ENCODE measurements at places on chromosomes 11 and 22.

GRCh38 chr11:80593648-80594374, 1153.0 kb upstream of the TENM4 start:
- no peak for DNase-seq

GRCh38 chr22:40685406-40685805, 6.1 kb downstream of the MCHR1 start:
- DNase-seq: no peak

DNA sequence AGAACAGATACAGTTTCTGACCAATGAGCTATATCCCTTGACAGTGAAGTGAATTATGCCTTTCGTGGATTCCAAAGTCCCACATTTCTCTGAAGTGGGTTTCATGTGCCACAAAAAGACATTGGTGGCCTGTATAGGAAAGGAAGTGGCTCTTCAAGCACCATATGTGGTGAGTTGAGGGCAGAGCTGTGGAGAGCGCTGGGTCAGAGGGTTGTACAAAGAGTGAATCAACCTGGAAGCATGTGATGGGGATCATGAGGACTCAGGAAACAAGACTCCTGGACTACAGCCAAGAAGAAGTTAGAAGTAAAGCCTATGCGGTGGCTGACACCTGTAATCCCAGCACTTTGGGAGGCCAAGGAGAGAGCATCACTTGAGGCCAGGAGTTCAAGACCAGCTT, 579 bp upstream of the SLC5A4 start:
- DNase-seq: no peak

GRCh38 chr22:40388231-40388630, 17.8 kb downstream of the SGSM3 start:
- DNase-seq: no peak

GRCh38 chr11:113664981-113665710, 41.0 kb downstream of the TMPRSS5 start:
- no peak for DNase-seq

DNA sequence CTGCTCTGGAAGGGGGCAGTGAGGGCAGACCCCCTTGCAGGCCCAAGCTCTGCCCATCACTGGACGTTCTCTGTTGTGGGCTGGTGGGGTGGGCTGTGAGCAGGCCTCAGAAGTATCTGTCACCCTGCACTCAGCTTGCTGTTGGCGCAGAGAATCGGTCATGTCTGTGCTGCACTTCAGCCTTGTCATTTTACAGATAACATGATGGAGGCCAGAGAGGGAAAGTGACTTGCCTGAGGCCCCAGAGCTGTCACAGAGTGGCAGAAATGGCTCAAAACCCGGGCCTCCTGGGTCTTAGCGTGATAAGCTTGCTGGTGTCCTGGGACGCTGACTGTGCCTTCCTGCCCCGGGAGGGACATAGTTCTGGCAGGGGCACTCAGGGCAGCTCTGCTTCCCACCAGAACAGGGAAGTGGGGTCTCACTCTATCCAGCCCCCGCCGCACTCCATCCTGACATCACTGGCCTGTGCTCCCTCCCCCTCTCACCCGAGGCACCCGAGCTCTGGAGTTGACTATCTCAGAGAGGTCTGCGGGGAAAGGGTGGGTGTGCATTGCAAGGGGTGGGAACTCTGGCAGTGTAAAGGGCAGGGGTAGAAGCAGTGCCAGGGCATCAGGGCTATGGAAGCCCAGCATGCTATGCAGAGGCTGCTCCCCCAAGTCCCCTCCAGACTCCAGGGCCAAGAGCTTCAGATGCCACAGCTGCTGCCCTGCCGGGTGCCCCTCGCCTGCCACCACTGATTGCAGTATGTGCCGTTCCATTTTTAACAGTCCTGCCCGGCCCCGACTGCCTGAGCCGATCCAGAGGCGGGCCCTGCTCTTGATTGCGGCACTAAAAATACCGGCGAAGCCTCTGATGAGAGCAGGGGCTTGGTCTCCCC, 50.4 kb upstream of the NECTIN1 start:
- no peak for DNase-seq

DNA sequence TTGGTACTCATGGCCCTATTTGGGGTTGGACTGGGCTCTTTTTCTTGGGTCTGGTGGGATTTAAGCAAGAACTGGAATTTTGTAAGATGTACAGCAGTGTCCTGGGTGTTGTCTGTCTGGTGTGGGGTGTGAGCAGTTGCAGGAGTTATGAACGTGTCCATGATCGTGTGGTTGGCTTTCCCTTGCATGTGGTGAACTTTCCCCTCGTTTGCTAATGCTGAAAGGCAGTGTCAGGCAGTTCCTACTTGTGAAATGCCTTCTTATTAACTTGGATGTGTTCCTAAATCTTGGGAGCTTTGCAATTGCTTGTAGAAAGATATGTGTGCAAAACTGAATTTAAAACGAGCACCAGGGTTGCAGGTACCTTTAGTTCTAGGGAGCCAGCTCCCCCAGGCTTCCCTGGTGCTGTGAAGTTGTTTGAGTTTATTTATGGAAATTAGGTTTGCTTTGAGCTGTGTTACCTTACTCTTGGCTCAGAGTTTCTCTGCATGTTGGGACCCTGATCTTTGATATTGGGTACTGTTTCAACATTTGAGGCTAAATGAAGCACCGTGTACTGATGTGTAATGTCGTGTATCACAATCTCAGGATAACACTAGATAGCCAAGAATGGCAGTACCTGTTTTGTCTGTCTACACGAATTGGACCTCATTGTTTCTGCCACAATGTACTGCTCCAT, 35.8 kb upstream of the HSD17B12 start:
- DNase-seq: no peak

DNA sequence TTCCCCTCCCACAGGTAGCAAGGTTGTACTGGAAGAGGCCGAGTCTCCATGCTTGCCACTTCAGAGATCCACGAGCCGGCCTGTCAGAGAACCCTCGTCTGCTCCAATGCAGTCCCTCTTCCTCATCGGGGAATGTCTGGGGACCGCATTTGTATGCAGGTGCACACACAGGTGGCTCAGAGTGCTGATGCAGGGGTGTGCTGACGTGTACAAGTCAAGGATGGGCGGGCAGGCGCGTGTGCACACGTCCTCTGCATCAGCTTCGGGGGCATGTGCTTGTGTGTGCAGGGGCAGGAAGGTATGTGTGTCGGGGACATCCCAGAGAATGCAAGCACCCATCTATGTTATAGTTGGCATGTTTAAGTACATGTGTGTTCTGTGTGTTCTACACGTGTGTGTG, 49.4 kb downstream of the ELFN2 start:
- no peak for DNase-seq

- no peak for DNase-seq
Observed at GRCh38 chr11:70729949-70730348, 331.6 kb downstream of the CTTN start.

DNA sequence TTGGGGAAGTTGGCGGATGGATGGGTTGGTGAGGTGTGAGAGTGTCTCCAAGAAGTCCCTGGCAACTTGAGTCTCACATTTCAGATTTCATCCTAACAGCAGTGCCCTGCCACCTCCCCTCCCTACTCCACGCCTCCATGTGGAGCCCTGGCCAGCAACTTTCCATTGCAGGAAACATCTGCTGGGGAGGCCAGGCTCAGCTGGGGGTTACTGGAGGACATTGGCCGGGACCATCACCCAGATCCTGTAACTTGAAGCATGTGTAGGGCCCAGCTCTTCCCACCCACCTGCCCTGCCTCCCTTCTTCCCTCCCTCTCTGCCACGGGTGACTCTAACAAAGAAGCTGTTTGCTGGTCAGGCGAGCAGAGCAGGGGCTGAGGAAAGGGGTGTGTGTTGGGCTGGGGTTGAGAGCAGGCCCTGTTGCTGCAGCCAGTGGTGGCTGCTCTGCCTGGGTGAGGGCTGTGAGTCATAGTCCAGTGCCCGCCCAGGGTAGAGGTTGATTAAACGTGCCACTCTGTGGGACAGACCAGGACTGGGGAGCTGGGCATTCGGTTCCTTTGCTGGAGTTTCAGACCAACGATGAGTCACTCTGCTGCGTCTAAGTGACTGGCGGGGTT, 64.0 kb downstream of the SCN3B start:
- no peak for DNase-seq

DNA sequence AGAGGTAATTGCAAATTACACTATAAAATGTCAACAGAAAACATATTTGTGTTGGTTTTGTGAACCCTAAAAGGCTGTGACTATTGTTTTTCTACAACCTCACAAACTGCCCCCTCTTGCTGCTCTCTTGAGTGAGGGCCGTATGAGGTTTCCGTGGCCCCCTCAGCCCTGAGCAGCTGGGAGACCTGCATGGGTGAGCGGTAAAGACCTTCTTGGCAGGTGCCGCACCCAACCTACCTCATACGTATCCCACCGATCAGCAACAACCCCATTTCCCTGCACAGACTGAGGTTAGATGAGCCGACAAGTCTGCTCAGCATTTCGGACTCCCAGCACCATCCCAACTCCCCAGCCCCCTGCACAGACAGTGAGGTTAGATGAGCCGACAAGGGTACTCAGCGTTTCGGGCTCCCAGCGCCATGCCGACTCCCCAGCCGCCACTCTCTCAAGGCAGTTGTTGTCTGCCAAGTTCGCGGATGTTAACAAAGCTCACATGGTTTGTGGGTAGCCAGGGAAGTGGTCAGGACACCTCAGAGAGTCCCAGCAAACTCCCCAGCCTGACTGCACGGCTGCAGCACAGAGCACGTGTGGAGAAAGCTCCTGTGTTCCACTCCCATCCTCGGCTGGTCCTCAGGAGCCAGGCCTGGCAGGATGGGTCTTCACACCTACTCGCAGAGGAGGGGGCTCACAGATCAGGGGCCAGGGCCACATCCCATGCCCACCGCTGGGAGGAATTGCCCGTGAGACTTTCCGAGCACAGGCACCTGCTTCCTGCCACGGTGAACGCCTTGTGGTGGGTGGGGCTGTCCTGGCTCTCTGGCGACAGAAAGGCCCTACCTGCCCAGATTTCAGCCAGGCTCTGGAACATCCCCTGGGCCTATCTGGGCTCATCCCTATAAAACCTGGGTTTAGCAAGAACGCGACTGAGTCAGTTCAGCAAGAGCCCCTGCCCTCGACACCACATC, 502.9 kb downstream of the BRD1 start:
- no peak for DNase-seq

Measured in NCI-H2081 (cell line).